ENCODE measurements at places on chromosomes 2 and 18.

GRCh38 chr2:31140151-31140550 is 1.9 kb upstream of the GALNT14 start:
- no peak for DNase-seq

- no peak for DNase-seq
These were observed 14.6 kb downstream of the RAB31 start for GRCh38 chr18:9722691-9723090.

DNA sequence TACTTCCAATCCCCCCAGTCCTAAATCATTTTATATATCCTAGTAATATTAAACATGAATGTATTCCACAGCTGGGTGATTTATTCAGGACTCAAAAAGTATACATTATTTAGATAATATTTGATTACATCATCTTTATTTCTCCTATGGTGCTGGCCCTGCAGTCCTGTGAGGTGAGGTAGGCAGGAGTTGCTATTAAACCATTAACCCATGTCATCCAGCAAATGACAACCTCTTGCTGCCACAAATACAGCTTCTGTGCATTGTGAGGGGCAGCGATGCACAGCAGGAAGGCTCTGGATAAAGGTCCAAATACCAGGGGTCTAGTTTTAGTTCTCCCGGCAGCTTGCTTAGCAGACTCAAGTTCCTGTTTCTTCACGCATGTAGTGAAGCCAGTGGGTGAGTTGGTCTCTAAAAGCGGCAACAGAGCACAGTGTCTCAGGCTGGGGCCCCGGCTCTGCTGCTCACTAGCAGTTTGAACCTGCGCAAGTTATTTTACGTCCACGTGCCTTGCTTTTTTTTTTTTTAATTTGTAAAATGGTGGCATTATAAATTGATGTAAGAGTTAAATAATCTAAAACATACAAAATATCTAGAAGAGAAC is 36.1 kb downstream of the INSIG2 start:
- DNase-seq: no peak

GRCh38 chr2:158841850-158842249 is 46.7 kb downstream of the DAPL1 start:
- DNase-seq: no peak

DNA sequence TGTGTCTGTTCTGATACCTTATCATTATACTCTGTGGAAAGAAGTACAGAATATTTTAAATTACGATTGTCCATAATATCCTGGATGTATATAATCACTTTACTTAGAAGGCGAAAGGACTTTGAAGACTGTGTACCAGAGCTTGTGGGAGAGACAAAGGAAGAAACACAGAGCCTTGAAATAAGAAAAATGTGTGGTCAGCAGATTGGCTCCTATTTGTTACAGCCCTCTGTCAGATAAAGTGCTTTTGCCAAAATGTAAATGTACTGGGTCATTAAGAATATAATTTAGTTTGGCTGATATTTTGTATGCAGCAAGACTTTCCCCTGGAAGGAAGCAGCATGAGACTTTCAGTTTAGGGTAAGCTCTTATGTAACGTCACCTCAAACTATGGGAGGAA is 443.1 kb downstream of the CCDC85A start:
- no peak for DNase-seq

DNA sequence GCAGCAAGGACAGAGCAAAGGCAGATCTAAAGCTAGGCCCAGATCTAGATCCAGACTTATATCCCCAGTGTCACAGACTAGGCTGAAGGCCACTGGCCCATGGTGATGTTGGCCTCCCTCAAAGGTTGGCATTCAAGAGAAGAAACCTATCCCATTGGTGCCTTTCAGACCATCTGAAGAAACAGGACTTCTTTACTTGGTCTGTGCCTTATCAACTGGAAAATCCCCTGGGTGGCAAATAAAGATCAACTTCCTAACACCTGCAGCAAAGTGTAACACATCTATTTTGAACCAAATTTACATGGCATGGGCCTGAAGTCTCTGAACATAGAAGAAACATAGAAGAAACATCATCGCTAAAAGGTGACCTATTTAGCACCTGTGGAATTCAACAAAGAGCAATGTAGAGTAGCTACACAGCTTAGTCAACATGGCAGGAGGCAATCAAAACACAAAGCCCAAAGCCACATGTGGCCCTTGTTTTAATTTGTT is 35.8 kb downstream of the METTL4 start:
- no peak for DNase-seq

GRCh38 chr2:200847269-200847668 is 17.2 kb downstream of the CLK1 start:
- no peak for DNase-seq

- peak; percentile 60 for DNase-seq
These were observed 54.3 kb downstream of the CDK15 start for GRCh38 chr2:201860636-201861066.

DNA sequence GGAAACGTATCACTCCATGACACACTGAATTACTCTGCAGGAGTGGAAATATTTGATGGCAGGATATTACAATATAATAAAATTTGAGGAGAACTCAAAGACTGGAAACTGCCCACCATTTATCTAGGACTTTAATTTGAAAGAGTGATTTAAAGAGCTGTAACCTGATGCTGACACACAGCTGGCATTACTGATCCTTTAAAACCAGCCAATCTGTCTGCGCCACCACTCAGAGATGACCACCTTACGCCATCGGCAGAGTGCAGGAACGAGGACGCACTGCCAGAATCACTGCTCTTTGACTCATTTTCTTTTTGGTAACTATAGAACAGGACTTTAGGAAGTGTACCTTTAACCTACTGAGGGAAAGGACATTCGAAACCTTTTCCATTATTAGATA is 114.1 kb downstream of the EPB41L3 start:
- no peak for DNase-seq

GRCh38 chr2:9417725-9418124 is 5.6 kb downstream of the ITGB1BP1 start:
- DNase-seq: no peak

DNA sequence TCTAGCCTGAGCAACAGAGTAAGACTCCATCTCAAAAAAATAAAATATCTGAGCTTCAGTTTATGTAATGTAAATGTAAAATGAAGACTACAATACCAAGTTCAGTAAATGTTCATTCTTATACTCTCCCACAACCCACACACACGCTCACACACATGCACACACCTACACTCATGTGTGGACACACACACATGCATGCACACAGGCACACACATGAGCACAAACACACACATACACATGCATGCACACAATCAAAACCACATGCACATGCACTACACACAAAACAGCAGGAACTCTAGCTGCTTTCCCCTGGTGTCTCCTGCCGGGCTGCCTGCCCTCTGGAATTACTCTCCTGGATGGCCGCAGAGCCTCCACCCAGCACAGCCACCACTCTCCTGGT is 90.6 kb downstream of the GFPT1 start:
- no peak for DNase-seq

- DNase-seq: no peak
These were observed 22.5 kb downstream of the LIPG start for GRCh38 chr18:49584394-49584793.

DNA sequence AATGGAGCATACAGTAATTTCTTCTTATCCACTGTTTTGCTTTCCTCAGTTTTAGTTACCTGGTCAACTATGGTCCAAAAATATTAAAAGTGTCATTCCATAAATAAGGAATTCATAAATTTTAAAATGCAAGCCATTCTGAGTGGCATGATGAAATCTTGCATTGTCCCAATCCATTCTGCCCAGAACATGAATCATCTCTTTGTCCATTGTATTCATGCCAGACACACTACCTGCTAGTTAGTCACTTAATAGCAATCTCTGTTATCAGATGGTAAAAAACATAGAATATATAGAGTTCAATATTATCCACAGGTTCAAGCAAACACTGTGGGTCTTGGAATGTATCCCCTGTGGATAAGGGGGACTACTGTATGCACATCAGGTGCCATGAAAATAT is 872.2 kb upstream of the NXPH2 start:
- no peak for DNase-seq

DNA sequence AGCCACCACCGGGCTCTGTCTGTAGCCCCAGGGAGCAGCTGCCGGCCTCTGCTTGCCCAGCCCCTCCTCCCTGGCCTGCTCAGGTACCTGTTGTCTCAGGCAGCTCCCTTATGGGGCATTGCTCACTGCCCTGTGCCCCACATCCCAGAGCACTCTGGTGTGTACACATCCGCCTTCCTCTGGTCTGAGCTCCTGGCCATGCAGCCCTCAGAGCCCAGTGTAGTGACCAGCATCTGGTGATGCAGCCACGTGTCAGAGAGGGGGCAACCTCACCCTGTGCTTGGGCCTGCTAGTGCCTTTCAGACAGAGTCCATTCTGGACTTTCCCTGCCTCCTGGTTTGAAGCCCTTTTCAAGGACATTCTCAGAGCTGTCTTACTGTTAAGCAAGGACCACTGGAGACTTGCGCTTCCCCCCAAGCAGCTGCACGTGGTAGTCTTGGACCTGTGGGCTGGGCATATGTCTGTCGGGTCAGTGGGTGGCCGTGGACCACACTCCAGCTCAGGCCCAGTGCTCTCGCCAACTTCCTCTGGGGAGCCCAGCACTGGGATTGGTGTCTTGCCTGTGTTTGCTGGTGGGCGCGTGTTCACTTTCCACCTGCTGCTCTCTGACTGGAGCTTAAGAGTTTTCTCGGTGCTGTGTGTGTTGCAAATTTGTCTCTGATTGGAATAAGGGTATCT is 30.7 kb downstream of the DGKD start:
- no peak for DNase-seq

DNA sequence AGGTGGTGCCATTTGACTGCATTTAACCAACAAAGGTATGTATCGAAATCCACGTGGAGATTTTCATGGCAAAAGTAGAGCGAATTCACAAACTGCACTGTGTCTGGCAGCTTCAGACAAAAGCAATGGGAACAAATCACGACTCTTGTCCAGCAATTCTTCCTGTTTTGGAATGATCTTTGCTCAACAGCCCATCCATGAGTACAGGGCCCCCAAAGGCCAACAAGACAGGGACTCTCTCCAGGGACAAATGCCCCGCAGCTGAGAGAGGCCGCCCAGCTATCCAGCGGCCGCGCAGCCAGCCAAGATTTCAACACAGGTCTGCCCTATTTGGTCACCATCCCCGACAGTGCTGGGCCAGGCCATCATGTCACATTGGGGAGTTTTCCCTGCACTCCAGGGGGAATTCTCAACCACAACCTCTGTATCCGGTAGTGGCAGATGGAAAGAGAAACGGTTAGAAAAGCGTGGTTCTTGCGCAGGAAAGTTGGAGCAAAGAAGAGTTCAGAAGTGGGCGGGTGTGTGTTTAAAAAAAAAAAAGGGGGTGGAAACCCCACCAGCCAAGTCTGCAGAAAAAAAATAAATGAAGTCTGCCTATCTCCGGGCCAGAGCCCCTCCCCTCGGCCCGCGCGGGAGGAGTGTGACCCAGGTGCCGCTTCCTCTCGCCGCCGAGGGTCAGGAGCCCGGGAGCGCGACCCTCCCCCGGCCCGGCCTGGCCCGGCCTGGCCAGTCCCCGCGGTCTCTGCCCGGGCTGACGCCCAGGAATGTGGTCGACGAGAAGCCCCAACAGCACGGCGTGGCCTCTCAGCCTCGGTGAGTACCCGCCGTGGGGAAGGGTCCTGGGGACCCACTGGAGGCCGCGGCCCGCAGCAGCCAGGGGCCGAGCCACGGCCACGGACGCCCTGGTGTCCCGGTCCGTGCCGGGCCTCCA is at the start of gene GYPC:
TSS of gene GYPC (plus strand) at position 659 of the 931 bp plus-strand sequence. CDS start at position 765, 106 bp downstream.
- peak; percentile 74 for DNase-seq

DNA sequence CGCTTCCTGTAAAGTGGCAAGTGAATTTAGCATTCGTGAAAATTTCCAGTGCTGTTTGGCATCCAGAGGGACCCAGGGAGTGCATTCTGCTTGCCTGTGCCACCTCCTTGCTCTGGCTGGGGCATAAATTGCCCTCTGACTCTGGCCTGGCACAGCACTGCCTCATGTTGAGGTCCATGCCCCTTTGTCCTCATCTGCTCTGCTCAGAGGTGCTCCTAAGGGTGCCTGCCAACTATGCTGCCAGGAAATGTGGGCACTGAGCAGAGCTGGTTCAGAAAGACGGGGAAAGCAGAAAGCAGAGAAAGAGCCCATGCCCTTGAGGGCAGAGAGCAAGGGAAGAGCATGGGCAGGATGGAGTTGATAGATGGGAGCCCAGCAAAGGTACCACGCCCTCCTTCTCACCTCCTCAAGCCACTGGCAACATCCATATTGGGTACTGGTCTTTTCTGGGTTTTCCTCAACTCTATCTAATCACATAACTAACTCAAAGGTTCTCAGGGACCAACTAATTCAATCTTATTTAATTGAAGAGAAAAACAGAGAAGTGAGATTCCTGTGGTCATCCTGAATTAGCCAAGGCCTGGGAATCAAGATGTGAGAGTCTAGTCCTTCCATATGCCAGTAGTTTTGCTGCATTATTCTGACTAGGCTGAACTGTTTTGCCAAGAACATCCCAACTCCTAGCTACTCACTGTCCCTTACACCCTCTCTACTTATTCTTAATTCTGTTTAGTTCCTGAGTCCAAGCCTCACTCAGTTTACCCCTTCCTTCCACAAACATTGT is 441.5 kb upstream of the TNP1 start:
- no peak for DNase-seq

GRCh38 chr2:20930928-20931327 is 108.0 kb upstream of the LDAH start:
- DNase-seq: no peak

DNA sequence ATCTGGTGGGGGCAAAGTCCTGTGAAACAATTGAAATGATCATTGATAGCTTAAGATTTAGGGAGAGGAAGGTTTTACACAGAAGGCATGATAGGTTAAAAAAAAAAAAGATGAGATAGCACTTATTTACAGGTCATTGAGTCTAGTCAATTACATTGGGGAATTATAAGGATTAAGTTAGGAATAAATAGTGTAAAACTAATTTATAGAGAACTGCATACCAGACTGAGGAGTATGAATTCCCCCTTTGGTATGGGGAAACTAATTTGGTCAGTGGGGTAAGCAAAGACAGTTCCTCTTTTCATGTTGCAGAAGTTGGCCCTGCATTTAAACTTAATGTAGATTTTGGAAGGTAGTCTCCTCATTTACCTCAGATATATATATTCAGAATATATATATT is 10.8 kb downstream of the GLS start:
- no peak for DNase-seq

- DNase-seq: no peak
These were observed 39.5 kb downstream of the TMEM247 start for GRCh38 chr2:46518861-46519260.

GRCh38 chr2:174600349-174600748 is 2.7 kb upstream of the WIPF1 start:
- DNase-seq: no peak

GRCh38 chr2:10254373-10255188 is 48.1 kb upstream of the HPCAL1 start:
- DNase-seq: peak; percentile 20

GRCh38 chr2:73700661-73701447 is 36.3 kb downstream of the TPRKB start:
- no peak for DNase-seq

DNA sequence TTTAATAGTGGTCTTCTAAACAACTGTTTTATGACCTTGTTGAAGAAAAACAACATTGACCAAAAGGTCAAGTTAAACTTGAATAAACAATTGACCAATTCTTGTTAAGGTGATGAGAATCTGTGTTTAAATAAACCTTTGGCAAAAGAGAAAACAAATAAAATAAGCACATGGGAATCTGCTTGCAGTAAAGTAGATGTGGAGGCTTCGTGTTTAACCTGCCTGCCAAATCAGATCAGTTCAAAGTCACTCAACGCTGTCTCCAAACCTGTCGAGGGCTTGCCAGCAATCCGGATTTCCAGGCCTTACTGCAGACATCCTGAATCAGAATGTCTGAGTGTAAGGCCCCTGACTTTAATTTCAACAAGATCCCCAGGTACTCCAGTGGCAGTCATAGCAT is 55.1 kb upstream of the AQP4 start:
- DNase-seq: no peak

GRCh38 chr2:152523091-152523490 is 188.1 kb downstream of the FMNL2 start:
- DNase-seq: no peak

- no peak for DNase-seq
These were observed 2.1 kb upstream of the SIX3 start for GRCh38 chr2:44939106-44940048.
